Stimulated activated CD4-positive, alpha-beta T cell treated with anti-CD3 and anti-CD28 coated beads, Interleukin-4, amount 100 ng/mL, for 1 hour (primary cell): ENCODE measurements at places on chromosomes 11 and 22.

GRCh38 chr11:68968306-68969250 is 12.2 kb downstream of the MRGPRD start:
- DNase-seq, result no peak

DNA sequence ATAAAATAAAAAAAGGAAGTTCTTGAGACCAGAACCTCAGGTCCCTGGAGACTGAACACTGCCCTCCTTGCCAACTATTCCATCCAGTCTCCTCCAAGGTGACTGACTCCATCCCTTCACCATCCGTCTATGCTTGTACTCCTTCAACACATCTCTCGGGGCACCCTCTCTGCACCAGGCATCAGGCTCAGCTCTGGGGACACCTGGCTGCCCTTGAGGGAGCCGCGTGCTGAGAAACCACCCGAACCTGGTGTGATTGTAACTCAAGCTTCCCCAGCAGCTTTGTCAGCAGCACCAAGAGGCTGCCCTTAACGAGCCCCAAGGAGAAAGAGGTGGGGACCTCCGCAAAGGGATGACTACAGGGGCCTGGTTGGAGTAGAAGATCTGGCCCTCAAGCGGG is 1.7 kb downstream of the PTPN5 start:
- DNase-seq, result no peak

- no peak for DNase-seq
These were observed 126.4 kb upstream of the E2F8 start for GRCh38 chr11:19366992-19367709.

DNA sequence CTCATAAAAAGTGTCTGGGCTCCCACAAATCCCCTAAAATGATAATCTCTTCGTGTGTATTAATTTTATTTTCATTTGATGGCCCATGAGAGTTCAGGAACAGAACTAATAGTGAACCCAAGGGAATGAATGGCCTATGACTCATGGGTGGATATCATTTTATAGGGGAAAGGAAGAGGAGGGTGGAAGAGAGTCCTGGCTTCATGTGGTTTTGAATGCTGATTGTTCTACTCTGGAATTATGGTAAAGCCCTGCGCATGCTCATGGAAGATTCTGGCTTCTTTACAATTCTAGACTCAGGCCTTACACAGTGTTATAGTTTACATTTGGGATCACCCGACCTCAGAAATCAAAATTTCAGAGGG is 35.2 kb downstream of the MAML2 start:
- no peak for DNase-seq

- DNase-seq, result no peak
These were observed 532.3 kb downstream of the SOX6 start for GRCh38 chr11:15824060-15824459.
